ENCODE measurements at places on chromosomes 1 and 21.

- no peak for DNase-seq
These were observed 116.5 kb upstream of the COL24A1 start for GRCh38 chr1:86273066-86273465.

GRCh38 chr21:32807717-32808380, 36.3 kb upstream of the PAXBP1 start:
- no peak for DNase-seq

DNA sequence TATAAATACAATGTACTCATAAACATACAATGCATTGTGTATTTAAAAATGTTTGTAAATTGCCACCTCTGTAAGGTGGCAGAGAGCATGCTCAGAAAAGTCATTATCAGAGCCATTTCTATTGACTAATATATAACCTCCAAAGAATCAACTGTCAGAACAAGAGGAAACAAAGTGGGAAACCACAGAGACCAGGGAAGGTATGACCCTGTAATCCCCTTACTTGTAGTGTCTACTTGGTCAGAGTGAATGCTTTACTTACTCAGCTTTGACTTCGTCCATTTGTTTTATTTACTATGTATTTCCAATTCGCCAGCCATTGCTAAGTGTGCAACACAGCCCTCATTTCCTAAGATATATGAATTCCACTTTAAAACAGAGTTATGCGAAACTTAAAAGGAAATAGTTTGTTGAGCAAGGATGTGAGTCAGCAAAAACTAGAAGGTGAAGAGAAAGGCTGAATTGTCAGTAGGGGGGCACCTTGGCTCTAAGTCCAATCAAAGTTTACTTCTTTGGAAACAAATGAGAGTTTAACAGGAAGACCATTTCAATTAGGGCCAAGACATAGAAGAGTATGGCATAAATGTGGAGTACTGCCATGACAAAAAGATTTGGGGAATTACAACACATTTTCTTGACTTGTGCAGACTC, 671.7 kb upstream of the PTBP2 start:
- DNase-seq = peak; percentile 15

GRCh38 chr1:79259390-79260336, 253.1 kb upstream of the ADGRL4 start:
- peak; percentile 10 for DNase-seq

GRCh38 chr1:112704934-112705627, 1.8 kb downstream of the RHOC start:
- peak; percentile 79 for DNase-seq

- DNase-seq = no peak
These were observed 53.5 kb upstream of the SLC22A15 start for GRCh38 chr1:115922801-115923200.

- DNase-seq = no peak
These were observed 25.5 kb downstream of the PTGS2 start for GRCh38 chr1:186654741-186655140.
